ENCODE measurements at places on chromosomes 3 and 15.

GRCh38 chr3:14441240-14441919 is 39.0 kb downstream of the SLC6A6 start:
- DNase-seq, result no peak

- DNase-seq, result no peak
Observed at GRCh38 chr3:48092270-48092669, 76.1 kb upstream of the MAP4 start.

GRCh38 chr15:94383041-94383440 is 151.7 kb downstream of the MCTP2 start:
- no peak for DNase-seq

DNA sequence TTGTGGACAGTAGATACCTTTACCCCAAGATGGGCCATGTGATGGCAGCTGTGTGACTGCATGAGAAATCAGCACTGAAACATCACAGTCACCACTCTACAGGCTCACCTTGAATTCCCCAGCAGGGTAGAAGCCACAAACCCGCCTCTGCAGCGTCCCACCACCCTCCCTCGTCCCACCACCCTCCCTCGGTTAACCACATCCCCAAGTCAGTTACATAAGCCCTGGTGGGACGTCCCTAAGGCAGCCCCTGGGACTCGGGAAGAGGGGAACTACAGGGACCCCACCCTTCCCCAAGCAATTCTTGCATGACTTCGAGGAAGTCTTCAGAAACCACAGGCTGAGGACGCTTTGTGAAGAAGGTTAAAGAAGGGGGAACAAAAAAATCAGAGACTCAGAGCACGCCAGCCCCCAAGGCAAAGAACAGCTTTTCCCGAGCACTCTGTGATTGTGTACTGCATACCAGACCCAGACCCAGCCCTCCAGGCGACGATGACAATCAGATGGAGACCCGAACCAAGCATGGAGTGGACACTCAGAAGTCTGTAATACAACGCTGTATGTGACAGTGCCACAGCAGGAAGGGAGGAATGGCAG is 60.5 kb downstream of the SH3BP5 start:
- DNase-seq, result peak; percentile 91

DNA sequence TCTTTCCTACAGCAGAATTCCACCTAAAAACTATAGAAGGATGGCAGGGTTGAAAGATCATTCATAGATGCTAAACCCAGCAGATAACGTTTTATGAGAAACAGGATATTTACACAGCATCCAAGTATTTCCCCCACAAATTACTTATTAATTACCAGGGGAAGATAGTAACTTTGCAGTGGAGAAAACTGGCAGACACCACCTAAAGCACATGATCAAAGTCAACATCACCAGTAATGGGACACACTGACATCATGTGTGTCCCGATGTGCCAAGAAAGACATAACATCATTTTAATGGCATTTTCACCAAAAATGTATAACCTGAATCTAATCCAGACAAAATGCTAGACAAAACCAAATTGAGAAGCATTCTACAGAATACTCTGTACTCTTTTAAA is 220.4 kb upstream of the THBS1 start:
- DNase-seq, result no peak

DNA sequence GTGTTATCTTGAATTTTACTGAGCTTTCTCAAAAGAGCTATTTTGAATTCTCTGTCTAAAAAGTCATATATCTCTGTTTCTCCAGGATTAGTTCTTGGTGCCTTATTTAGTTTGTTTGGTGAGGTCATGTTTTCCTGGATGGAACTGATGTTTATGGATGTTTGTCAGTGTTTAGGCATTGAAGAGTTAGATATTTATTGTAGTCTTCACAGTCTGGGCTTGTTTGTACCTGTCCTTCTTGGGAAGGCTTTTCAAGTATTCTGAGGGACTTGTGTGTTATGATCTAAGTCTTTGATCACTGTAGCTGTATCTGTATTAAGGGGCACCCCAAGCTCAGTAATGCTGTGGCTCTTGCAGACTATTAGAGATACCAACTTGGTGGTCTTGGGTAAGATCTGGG is 10.6 kb upstream of the RAD51 start:
- DNase-seq, result no peak

- no peak for DNase-seq
Observed at GRCh38 chr3:100480081-100480480, 12.3 kb upstream of the TMEM45A start.

DNA sequence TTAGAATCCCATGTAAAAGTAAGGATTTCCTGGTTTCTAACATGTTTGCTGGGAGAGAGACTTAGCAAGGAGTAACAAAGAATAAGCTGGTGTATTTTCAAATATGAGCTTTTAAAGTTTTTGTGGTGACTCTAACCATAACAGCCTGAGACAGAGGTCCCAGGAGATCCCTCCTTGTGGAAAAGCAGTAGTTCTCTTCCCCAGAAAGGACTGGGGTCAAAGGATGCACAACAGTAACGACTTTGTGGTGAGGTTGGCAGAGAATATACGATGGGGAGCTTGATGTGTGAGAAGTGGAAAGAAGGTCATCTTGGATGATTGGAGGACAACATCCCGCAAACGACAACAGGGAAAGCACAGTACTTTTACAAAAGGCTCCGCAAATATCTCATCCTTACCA is 38.2 kb downstream of the ABHD5 start:
- no peak for DNase-seq

DNA sequence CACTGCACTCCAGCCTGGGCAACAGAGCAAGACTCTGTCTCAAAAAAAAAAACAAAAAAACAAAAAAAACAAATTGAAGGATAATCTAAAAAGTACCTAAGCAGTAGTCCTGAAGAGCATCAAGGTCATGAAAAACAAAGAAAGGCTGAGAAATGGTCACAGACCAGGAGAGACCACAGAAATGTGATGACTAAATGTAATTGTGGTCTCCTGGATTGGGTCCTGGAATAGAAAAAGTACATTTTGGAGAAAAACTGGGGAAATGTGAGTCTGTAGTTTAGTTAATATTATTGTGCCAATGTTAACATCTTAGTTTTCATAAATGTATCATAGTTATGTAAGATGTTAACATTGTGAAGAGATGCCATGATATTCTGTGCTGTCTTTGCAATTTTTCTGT is 267.5 kb upstream of the NR2E3 start:
- no peak for DNase-seq

DNA sequence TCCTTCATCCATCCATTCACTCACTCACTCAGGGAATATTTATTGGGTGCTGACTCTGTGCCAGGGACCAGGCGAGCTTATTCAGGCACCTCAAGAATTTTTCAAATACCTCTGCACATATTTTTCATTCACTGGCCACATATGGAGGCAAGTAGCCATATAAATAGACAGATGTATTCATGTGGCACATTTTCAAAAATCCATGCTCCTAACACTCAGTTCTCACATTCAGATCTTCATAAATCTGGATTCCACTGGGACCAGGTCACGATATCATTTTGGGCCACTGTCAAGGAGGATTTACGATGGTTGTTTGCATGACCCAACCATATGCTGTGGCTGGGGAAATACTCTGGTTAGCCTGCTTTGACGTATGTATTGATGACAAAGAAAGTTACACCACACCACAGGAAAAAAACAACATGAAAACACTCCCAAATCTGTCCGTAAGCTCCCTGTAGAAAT is 241.8 kb upstream of the LRTM1 start:
- DNase-seq, result no peak

DNA sequence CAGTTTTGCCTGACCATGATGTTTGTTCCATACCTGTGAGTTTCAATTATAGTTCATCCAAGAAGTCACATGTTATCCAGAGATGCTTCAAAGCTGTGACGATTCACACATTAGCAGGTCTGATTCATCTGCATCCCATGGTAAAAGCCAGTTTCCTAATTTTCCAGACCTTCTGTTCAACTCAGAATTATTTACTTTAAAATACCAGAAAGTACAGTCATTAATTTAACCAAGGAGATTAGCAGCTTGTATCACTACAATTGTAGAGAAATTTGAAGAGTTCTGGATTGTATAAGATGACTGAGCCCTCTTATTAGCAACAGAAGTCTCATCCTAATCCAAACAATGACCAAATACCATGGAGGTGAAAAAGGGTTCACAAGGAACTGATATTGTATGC is 76.1 kb upstream of the THBS1 start:
- DNase-seq, result no peak

All from stimulated activated naive CD4-positive, alpha-beta T cell (primary cell).